ENCODE measurements at places on chromosomes 6 and 20.

GRCh38 chr6:144395014-144395413, 109.9 kb downstream of the UTRN start:
- DNase-seq, result no peak

DNA sequence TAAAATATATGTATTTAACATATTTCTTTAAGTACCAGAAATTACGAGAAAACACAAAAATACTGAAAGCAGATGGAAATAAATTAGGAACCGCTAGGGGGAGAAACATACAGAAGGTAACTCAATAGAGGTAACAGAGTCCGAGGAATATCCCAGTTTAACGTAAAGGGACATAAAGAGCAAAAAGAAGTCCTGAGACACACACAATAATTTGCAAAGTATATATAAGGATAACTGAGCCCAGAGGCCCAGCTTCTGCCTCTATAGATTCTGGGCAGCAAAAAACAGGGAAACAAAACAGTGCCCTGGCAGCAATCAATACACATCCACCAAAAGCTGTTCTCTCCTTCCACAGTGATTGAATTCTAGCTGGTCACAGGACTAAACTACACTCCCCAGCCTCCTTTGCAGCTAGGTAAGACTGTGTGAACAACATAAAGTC, 15.1 kb downstream of the TBC1D32 start:
- DNase-seq, result no peak

- no peak for DNase-seq
These were observed 14.0 kb downstream of the CST3 start for GRCh38 chr20:23623666-23624323.

- DNase-seq, result no peak
These were observed 29.3 kb downstream of the FOXF2 start for GRCh38 chr6:1418471-1419191.

DNA sequence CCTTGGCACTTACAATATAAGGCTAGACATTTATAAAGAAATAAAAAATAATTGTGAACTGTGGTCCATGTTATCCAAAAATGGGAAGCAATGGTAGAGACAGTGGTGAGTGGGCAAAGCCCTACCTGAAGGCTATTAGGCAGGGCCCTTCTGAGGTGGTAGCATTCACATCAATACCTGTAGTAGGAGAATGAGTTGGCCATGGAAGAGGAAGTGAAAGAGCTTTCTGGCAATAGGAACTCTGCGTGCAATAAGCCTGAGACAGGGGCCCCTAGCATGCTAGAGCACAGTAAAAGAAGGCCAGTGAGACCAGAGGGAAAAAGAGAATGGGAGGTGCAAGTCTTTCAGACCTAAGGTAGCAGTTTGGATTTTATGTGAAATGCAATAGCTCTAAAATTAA, 754.5 kb downstream of the PTPRT start:
- DNase-seq, result no peak

DNA sequence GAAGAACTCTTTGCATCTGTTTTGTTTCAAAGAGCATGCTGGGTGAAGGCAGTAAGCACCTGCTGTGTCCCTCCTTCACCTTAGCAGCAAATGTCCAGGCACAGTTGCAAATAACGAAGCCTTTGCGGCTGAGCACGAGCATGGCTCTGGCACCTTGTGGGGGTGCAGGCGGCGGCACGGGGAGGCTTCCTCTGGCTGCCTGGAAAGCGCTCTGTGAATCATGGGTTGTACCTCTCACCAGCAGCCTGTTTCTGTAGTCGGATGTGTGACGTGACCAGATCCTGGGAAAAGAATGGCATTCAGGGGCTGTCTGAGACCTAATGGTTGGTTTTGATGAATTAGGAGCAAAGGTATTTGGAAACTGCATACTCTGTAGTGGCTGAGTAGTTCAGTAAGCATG, 144.8 kb downstream of the DTNBP1 start:
- DNase-seq, result no peak

DNA sequence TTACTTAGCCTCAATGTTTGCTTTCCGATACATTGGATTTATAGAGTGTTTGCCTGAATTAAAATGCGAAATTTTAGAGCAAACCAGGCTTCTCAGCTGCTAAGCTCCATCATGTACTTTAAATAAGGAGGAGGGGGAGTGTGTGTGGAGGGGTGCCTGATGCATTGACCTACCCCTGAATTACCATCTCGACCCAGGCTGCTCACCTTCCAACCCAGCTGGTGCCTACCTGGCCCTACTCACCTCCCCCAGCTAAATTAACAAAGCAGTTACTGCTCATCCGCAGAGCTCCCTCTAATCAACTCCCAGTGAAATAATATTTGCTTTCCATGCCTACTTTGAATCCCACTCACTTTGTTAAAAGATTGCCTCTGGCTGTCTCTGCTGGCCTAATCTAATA, 544.5 kb downstream of the MAFB start:
- DNase-seq, result no peak

DNA sequence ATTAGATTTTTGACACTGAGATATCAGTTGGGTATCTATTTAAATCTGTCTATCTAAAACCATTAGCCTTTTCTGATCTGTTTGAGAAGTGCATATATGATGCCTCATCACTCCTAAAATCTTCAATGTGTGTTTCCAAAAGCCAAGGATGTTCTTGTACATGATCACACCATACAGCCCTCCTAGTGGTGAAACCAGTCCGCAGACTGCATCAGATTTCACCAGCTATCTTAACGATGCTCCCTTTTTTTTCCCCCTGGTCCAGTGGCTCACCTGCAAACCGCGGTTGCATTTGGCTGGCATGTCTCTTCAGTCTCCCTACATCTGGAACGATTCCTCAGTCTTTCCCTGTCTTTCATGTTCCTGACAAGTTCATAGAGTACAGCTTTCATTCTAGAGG, 4.0 kb downstream of the KIZ start:
- DNase-seq, result no peak

GRCh38 chr20:41577129-41578009, 40.8 kb downstream of the CHD6 start:
- DNase-seq, result no peak

DNA sequence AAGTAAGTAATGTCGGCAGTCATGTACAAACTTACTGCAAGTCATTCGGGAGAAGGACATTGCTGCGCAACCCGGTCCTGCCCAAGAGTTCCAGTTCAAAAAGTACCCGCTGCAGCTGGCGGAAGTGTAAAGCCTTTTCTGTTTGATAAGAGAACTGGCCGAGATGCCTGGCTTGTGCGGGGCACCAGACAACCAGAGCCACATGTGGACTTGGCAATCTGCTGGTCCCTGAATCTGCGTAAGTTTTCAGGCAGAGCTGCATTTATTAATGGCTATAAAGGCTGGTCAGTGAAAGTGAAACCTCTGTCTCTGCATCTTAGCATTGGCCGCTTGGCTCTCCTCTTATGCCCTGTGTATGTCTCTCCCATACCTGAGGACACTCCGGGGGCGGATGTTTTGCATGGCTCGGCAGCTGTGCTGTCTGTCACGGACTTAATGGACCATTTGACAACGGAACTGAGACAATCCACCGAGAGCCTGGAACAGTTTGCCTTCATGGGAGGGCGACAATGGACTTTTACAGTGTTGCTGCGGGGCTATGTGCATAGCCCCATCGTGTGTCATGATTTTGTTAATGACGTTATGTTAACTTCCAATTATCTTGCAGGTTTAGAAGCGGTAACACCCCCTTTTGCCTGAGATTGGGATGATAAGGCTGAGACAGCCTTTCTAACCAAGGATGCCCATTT, 19.8 kb upstream of the RGS17 start:
- no peak for DNase-seq

DNA sequence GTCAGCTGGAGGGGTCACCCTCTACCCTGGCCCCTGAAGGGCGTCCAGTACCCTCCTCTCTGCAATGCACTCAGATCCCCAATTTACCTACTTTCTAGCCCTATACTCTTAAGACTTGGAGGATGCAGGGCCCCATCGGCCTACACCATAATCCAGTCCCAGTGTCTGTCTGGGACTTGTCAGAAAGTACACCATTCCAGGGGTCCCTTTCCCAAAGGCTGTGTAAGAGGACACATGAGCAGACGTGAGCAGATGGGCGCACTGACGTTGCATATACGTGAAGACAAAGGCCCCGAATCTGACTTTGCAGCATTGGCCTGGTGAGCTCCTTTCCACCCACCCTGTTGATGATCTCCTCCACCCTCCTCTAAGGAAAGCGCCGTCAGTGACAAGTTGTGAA, 20.9 kb upstream of the SMOC2 start:
- no peak for DNase-seq

DNA sequence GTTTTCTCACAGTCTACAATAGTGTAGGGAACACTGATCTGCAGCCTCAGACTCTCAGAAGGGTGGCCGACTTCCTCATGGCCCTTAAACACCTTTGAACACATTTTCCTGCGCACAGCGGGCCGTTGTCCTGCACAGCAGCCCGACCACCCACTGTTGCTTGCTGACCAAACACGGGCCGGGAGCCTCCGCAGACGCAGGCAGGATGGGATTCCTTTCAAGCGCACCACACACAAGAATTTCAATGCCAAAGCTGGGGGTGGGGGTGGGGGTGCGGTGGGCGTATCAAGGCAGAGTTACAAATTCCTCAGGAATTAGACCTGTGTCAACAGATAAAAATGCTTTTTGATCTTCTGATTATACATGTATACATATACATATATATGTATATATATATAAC, 74.5 kb downstream of the HUS1B start:
- no peak for DNase-seq

- DNase-seq, result no peak
These were observed 971.8 kb upstream of the DEFB115 start for GRCh38 chr20:30285677-30286076.

- no peak for DNase-seq
These were observed 101.2 kb downstream of the SNAP25 start for GRCh38 chr20:10319855-10320254.

- no peak for DNase-seq
These were observed 35.7 kb downstream of the TXLNB start for GRCh38 chr6:139256087-139256486.

GRCh38 chr6:113607821-113608545, 249.2 kb upstream of the MARCKS start:
- DNase-seq, result no peak

DNA sequence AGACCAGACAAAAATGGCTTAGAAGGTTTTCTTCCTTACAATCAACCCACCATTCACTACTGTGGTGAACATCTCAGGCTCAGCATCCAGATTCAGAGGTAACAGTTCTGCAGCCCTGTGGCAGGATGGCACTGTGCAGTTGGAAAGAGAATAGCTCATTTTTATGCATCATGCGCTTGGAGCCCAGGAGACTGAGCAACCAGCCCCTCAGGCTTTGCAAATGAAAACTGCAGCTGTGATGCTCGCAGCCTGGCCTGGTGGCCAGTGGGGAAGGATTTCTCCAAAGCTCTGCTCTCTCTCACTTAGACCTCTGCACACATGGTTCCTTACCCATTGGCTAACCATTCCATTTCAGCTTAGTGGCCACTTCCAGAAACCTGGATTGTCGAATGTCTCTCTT, 45.8 kb downstream of the GABRR2 start:
- DNase-seq, result no peak

GRCh38 chr6:168545428-168545827, 104.4 kb downstream of the SMOC2 start:
- DNase-seq, result no peak

Measured in stimulated activated CD8-positive, alpha-beta memory T cell treated with anti-CD3 and anti-CD28 coated beads, Interleukin-15, amount 100 ng/mL, for 4 hours (primary cell).